ENCODE measurements at places on chromosomes 3 and 15.

GRCh38 chr3:19267040-19267439 is 118.7 kb downstream of the KCNH8 start:
- DNase-seq: no peak

- no peak for DNase-seq
These were observed 540.8 kb downstream of the FOXP1 start for GRCh38 chr3:71042759-71043158.

- DNase-seq: no peak
These were observed 416.7 kb downstream of the ZBTB20 start for GRCh38 chr3:114730397-114730796.

DNA sequence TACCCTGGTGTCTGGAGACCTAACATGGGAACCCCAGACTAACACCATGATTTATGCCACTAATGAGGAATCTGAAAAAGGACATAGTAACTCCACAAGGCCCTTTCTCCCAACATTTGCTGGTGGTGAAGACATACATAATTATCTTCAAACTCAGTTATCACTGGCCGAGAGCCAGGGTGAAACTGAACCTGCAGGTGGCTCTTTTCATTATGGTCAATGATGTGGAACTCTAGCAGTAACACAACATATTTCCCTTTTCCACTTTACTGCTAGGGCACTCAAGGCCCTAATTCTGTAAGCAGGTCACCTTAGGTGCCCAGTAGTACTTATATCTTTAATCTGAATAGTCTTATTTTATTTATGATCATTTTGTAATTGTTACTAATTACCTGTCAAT is 326.4 kb upstream of the SATB1 start:
- DNase-seq: no peak

DNA sequence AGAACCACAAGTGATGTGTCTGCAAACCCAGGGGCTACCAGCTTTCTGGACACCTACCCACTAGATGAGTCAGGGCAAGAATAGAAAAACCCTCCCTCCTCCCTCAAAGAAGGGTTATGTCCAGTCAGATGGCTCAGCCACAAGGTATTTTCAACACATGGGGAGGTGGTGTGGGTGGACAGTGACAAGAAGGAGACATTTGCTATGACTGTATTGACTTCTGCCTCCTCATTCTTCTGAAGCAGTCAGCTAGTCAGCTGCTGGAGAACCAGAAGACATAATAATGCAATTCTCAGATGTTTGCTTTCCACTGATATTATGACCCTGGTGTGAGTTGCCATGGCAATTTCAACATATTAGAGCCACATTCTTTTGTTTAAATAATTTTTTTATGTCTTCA is 66.7 kb upstream of the GOLGA8B start:
- DNase-seq: no peak
